ENCODE measurements at places on chromosomes 6 and 20.

DNA sequence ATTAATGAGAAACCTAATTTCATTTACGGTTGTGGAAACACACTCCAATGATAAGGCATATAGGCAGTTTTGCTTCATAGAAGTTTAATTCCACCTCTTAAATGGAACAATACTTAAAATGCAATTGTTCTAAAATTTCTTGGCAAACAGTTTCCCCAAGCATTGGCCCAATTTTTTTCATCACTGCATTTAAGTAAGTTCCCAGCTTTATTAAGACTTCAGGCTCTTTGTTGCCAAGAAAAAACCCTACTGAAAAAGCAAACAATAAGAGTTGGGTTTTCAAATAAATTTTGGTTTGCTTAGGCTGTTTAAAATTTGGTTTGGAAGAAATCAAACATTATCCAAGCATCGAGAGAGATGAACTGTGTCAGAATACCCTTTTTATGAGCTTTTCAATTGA, 690.9 kb upstream of the NRSN1 start:
- no peak for DNase-seq

DNA sequence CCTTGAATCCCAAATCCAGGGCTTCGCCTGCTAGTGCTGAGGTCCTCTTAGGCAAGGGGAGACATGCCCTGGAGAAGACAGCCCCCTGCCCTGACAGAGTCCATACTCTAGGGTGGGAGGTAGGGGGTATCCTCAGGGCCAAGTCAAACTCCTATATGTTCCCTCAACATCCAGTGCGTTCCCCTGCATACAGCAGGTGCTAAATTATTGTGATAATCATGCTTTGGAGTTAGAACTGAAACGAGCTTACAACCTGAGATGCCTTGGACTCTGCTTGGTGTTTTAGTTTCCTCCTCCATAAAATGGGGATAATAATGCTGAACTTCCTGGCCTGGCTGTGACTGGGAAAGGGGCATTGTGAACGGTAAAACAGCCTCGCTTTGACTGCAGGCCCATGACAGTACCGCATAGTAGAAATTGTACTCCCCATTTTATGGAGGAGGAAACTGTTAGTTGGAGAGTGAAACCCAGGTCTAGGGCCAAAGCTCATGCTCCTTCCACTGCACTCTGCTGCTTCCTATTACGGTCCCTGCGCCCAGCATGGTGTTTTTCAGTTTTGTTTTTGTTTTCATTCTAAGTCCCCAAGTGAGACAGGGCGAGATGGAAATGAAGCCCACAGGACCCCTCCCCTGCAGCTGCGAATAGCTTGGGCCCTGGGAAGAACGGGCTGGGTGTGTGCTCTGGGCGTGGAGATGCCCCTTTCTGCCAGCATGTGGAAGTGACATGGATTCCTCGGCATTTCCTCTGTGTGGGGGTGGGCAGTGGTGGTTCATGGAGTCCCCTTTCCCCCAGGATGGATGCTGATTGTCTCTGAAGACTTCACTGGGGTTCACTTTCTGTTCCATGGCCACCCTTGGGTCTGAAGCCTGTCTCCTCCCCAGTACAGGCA, 162.5 kb downstream of the VEGFA start:
- no peak for DNase-seq

GRCh38 chr20:58553841-58554240, 38.6 kb upstream of the APCDD1L start:
- DNase-seq: no peak

GRCh38 chr6:125814481-125814880, 23.7 kb downstream of the NCOA7 start:
- DNase-seq: no peak

GRCh38 chr20:40991181-40991889, 37.3 kb upstream of the TOP1 start:
- no peak for DNase-seq
